Cardiac septum (tissue), 1 donor: ENCODE measurements at places on chromosomes 3 and 15. TPM values are rescaled to one million over a fixed set of nuclear protein-coding genes. Genes with fewer than 3 reads are reported as not detected.

The GPR156 gene
- total RNA-seq = 0.11 TPM

The AADAC gene
- not detected for total RNA-seq

- no peak for DNase-seq
Measured at GRCh38 chr3:172140499-172141391, 101.4 kb downstream of the FNDC3B start.

- no peak for DNase-seq
Measured at GRCh38 chr3:191792580-191792979, 331.6 kb downstream of the PYDC2 start.

DNA sequence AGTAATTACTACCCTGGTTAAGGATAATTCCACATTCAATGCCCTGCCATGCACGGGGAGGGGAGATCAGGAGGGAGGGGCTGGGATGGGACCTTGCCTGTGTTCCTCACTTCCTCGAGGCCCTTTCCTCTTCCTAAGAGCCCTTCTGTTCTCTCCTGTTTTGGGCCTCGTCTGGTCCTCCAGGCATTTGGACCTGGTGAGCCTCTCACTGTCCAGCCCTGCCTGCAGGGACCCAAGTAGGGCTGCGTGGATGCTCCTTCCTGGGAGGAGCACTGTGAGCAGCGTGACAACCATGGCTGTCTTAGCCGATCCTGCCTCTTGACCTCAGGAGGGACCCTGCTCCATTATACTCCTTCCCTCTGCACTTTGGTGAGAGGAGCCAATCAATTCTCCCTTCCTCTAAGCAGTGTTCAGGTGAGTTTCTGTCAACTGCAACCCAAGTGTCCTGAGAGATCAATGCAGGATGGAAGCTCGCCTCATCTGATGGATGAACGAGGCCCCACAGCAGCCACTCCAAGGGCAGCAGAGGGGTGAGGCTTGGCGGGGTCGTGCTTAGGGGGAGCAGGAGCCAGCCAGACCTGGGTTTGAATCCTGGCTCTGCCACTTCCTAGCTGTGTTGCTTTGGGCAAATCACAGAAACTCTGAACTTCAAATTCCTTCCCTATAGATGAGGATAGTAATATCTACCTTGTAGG is 92.5 kb downstream of the IQSEC1 start:
- peak; percentile 46 for DNase-seq

- no peak for DNase-seq
Measured at GRCh38 chr3:45972534-45973402, 22.9 kb downstream of the FYCO1 start.
